ENCODE measurements at places on chromosomes 2 and 18.

DNA sequence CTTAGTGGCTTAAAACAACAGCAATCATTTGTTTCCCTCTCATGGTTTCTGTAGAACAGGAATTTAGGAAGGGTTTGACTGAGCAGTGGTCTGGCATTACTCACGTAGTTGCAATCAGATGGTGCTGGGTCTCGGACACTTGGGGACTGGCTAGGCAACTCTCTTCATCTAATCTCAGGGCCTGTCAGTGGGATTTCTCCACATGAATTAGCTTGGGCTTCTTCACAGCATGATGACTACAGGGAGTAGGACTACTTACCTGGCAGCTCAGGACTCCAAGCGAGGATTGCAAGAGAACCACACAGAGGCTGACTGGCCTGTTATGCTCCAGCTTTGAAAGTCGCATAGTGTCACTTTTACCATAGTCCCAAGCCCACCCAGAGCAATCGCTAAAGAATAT, 125.1 kb downstream of the TTC27 start:
- no peak for DNase-seq

- no peak for DNase-seq
These were observed 63.5 kb downstream of the PTPN2 start for GRCh38 chr18:12820506-12820905.

- DNase-seq = peak; percentile 85
These were observed 220.1 kb upstream of the CTAGE1 start for GRCh38 chr18:22637787-22638186.

GRCh38 chr2:159737292-159737916, 25.1 kb downstream of the MARCHF7 start:
- DNase-seq = peak; percentile 10

Data from M059J (cell line).